ENCODE measurements at places on chromosomes 3 and 15. TPM values are rescaled to one million over a fixed set of nuclear protein-coding genes. Genes with fewer than 3 reads are reported as not detected.

Gene FSTL1
- 71.1 TPM for total RNA-seq

Gene PLSCR5
- total RNA-seq: not detected

Gene EXD1
- not detected for total RNA-seq

Gene OR5K2
- total RNA-seq: not detected

Gene ALPK3
- total RNA-seq: 0.18 TPM

Gene VPS39
- total RNA-seq: 13.6 TPM

Gene FBLN2
- 3.6 TPM for total RNA-seq

Gene MESD
- 37.5 TPM for total RNA-seq

Gene C15orf39
- 33.8 TPM for total RNA-seq

Gene XCR1
- total RNA-seq: not detected

Gene UROC1
- not detected for total RNA-seq

Gene FRMD4B
- total RNA-seq: 1.5 TPM

Gene RPL35A
- total RNA-seq: 1,041 TPM

Gene USP50
- not detected for total RNA-seq

Gene SCAANT1
- total RNA-seq: not detected

Gene MOBP
- total RNA-seq: 0.06 TPM

Gene IFT122
- total RNA-seq: 12.8 TPM

Gene PP2D1
- not detected for total RNA-seq

All from A549 treated with CORT108297 at 1 μM for 4 hours (cell line).